ENCODE measurements at places on chromosomes 5 and 9.

DNA sequence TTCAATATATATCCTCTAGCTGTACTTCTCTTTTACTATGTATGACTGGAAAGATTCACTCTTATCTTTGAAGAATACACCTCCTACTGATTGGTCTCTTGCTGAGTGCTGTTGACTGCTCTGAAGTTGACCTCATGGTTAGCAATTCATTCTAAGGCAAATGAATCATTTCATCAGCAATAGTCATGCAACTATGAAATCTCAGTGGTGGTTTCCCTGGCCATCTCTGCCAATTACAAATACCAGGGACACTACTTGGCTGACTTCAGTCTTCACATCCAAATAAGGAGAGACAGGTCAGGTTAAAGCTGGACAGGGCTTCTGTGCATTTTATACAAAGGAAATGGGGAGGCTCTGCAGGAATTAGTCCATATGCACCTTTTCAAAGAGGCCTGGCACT lies 333.5 kb upstream of the ACTBL2 start:
- DNase-seq = no peak

- no peak for DNase-seq
Measured at GRCh38 chr5:124283031-124283430, 463.4 kb downstream of the ZNF608 start.

GRCh38 chr5:158880483-158881001 lies 219.2 kb downstream of the EBF1 start:
- no peak for DNase-seq

DNA sequence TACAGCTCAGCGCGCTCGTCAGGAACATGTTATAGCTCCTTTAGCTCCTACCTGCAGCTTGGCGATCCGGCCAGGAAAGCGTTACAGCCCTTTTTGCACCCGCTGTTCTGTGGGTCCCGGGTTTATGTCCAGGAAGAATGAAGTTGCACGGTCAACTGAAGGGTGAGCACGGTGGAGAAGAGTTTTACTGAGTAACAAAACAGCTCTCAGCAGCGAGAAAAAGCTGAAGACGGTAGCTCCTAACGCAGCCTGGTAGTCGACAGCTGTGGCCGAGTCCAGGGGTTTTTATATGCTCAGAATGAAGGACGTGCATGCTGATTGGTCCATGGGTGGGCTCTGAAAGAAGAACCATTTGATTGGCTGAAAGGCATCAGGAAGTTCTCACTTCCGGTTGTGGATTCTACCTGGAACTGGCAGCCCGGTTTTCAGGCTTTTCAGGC lies 1830.1 kb upstream of the NUDT12 start:
- DNase-seq = no peak

- peak; percentile 53 for DNase-seq
Measured at GRCh38 chr5:170603578-170604565, 100.1 kb downstream of the KCNIP1 start.

DNA sequence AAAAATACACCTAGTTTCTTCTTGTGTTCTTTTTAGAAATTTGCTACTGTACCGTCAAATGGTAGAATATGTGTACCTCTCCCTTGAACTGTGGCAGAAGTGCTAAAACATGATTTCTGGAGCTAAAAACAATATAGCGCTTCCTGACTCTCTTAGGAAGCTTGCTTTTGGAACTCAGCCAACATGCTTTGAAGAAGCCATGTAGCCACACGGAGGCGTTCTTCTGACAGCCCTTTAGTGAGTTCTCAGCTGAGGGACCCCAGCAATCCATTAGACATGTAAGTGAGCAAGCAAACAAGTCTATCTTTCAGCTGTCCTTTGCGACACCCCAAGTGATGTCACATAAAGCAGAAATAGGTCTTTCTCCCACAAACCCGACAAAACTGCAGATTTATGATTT lies 917.0 kb downstream of the CDH9 start:
- no peak for DNase-seq

DNA sequence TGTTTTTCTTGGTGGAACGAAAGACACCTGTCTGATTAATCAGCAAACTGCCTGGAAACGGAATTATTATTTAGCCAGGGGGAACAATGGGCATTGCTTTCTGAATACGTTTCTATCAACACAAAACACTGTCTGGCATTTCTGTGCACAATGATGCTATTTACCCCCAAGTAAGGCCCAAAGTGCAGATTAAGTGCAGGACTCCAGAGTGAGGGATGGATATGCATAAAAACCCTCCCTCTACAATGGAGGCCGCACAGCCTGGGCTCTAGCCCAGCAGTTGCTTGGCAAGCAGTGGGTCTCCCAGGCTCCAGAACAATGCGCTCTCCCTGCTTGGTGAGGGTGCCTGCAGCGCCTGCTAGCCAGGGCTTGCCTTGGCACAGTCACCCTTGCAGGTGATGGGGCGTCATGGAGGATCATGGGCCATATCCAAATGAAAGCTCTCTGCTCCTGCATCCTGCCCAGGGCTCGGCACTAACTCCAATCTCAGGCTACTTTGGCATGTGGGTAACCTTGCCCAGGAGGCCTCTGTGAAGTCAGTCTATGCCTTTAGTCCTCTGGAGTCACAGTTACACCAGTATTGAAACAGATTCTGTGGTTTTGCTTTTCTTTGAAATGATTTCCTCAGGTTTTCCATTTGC lies 11.5 kb upstream of the SPATA24 start:
- DNase-seq = peak; percentile 46
